Amygdala (tissue), 56 donors: ENCODE measurements at places on chromosomes 7 and 10.
A peak's percentile ranks its signal among the peaks of the same experiment; 100 is the strongest.

GRCh38 chr10:110746254-110746826 lies 102.2 kb downstream of the RBM20 start:
- peak; percentile 15 for DNase-seq

DNA sequence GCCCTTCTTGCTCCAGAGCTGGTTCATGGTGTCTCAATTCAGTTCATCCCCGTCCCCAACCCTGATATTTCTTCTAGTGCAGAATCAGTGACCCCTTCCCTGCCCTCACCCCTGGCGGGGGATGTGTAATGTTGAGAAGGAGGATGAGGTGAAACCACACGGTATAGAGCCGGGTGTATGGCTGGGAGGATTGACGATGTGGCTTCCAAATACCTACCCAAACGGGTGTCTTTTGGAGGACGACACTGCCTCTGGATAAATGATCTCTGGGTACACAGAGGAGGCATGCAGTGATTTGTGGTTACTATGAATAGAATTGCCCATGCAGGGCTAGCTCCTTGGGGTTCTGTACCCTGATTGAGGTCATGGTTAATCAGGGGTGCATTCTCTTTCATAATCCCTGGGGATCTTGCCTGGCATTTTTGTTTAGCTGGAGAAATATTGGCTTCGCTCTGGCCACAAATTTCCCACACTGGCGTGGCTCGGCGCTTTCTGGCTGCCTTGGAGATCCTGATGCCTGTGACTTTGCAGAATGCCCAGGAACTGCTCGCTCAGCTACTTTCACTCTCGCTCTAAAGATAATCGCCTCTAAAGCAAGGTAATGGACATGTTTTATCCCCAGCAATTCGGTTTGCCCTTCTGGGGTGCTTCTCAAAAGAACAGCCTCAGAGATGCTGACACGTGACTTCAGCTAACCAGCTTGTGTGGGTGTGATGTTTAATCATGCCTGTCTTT lies 89.2 kb downstream of the RBM20 start:
- DNase-seq: no peak

DNA sequence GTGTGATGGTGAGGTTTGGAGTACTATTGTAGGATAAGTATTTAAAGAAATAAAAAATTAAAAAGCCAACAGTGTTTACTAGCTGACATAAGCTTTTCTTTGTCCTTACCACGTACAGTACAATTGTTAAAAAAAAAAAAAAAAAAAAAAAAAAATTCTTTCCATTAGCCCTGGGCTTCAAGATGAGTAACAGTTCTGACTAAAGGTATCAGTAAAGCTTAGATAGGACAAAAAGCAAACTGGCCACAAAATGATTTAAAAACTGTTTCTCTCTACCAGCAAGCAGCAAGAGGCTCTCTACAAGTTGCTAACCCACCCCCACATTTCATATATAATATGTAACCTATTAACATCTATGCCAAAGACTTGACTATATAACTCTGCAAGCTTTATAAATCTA lies 17.5 kb downstream of the HYCC1 start:
- no peak for DNase-seq

GRCh38 chr10:112832361-112832878 lies 117.6 kb upstream of the TCF7L2 start:
- no peak for DNase-seq

DNA sequence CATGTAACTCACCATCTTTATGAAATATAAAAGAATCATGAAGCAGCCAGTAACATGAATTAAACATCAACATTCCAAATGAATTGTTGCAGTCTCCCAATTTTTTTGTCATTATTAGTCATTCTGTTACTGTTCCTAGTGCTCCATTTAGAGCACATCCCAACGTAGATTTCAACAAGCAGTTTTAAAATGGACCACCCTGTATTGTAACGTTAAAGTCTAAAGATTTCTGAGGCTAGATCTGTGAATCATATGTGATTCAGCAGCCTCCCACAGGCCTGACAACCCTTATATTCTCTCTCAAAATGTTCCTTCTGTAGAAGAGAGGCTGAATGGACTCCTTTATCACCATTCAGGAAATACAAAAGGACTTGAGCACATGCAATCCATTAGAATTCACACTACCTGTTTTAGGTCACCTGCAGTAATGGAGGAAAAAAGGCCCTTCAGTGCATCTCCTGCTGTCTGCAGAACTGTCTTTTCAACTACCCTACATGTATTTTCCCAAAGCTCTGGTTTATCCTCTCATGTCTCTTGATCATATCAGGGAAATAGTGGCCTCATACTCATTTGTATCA lies 81.4 kb downstream of the CACNA2D1 start:
- no peak for DNase-seq

- DNase-seq: no peak
These were observed 193.5 kb downstream of the GRM3 start for GRCh38 chr7:86837235-86837634.

DNA sequence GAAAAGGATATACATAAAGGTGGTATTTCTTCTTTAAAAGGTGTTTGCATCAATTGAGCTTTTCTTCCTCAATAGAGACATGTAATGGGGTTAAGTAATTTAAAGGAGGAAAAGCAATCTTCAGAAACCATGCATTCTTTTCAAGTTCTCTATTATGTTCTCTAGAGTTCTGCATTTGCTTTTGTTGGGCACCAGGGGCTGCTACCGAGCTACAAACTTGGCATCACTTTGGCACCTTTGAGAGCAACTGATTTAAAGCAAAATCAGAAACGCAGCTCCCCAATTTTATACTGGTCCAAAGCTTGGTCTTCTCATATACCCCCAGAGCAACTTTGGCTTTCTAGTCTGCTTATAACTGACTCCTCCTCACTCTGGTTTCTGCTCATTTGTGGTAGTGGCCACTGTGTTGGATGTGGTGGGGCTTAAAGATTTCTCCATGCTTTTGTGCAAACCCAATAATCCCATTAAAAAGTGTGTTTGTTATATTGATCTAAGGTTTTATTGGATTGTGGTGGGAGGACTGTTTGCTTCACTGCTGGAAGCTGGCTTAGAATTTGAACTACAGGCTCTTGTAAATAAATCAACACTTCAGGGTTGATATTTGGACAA lies 712.1 kb downstream of the PHTF2 start:
- no peak for DNase-seq

- no peak for DNase-seq
These were observed 104.7 kb downstream of the NPSR1 start for GRCh38 chr7:34762764-34763163.

DNA sequence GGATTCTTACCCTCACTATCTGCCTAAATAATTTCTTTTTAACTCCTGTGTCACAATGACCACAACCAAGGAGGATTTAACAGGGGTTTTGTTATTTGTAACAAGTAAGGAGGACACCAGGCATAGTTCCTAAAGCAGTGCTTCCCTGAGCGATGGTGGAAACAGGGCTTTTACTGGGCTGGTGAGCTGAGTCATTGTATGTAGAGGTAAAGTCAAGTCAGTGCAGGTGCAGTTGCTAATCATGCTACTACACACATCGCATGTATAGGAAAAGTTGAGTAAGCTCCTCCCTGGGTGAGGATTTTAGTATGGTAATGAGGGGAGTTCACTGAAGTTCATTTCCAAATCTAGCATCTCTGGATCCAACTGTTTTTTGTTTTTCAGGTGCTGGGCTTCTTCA lies 22.9 kb upstream of the ABCA13 start:
- no peak for DNase-seq

GRCh38 chr7:100682228-100682741 lies 8.7 kb downstream of the GNB2 start:
- DNase-seq: no peak

GRCh38 chr7:40885503-40885902 lies 750.7 kb downstream of the SUGCT start:
- DNase-seq: no peak

DNA sequence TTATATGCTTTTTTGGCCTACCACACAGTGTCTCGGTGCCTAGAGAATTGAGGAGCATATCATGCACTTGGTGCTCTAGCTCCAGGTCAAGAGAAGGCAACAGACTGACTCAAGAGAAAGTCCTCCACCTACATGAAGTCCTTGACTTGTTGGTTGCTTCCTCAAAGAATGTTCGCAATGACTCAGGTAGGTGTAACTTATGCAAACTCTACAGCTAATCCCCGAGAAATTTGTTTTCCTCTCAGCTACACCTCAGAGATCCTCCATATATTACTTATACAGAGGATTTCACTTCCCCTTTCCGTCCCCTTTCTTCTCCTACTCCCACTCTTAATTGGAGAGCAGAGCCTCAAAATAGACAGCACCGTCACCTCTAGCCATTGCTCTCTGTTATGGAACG lies 1013.1 kb downstream of the KCNMA1 start:
- DNase-seq: no peak

DNA sequence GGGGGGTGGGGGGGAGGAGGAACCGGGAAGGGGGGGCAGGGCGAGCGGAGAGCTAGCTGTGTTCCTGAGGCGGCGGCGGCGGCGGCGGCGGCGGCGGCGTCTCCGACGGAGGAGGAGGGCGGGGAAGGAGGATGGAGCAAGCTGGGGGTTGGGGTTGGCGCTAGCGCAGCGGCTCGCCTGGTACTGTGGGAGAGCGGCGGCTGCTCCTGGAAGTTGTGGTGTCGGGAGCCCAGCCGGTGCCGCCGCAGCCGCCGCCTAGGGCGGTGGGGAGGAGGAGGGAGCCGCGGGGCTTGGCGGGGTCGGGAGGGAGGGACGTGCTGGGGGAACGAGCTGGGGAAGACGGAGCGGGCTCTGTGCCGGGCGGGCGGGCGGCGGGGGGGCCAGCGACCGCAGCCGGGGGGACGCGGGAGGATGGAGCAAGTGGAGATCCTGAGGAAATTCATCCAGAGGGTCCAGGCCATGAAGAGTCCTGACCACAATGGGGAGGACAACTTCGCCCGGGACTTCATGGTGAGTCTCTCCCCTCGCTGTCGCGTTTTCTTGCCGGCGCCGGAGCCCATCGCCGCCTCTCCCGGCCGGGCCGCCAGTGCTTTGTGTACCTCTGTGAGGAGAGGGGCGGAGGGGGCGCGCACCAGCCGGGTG lies at the start of gene PTPN12:
TSS of gene PTPN12 (plus strand) at position 160 of the 642 bp plus-strand sequence. CDS start at position 412, 252 bp downstream.
- peak; percentile 78 for DNase-seq

DNA sequence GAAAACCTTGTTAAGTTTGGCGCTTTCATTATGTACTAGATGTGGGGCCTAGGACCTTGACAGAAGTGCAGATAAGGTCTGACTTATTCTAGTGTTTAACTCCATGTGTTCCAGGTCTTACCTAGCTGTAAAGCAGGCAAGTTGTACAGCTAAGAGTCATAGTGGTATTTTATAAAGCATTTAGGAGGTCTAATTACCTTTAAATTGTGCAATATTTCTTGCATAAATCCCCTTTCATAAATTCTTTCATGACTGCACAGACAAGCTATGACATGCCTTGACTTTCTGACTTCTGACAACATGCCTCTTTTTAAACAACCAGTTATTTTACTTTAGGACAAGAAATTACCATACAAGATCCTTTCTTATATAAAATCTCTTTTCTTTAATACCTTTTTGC lies 151.6 kb upstream of the VSTM2A start:
- DNase-seq: no peak

- no peak for DNase-seq
These were observed 240.4 kb downstream of the ABCA13 start for GRCh38 chr7:48411619-48412018.

DNA sequence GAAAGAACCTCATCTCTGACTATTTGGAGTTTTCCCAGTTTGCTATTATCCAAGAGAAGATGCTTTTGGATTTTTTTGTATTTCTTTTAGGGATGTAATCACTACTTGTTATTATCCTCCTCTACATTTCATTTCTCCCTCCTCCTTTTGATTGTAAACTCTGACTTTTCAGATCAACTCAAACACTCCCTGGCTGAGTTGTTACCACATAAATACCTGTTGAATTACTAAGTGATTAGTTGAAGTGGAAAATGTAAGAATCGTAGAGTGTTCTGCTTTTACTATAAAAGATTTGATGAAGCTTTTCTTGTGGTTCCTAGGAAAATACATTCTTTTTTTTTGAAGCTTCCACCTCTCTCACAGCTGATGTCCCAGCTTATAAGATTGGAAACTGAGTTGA lies 164.1 kb upstream of the C1GALT1 start:
- no peak for DNase-seq

DNA sequence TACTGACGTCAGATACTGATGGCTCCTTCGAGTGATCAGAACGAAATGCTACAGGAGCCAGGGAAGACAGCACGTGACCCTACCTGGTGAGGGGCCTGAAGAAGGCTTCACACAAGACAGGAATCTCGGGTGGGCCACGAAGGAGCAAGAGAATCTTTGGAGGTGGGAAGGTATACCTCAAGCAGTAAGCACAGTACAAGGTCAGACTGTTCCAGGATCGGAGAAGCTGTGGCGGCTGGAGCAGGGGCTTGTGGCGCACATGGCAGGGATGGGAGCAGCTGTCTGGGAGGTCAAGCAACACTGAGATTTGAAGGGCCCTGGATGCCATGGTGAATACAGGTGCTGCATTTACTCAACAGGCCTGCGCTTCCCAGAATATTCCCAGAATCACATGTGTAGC lies 45.4 kb downstream of the C10orf143 start:
- DNase-seq: no peak

GRCh38 chr7:101593556-101593955 lies 35.5 kb downstream of the MYL10 start:
- no peak for DNase-seq

GRCh38 chr7:28055161-28055544 lies 125.4 kb downstream of the JAZF1 start:
- no peak for DNase-seq

GRCh38 chr7:113875224-113875623 lies 43.6 kb downstream of the PPP1R3A start:
- no peak for DNase-seq

DNA sequence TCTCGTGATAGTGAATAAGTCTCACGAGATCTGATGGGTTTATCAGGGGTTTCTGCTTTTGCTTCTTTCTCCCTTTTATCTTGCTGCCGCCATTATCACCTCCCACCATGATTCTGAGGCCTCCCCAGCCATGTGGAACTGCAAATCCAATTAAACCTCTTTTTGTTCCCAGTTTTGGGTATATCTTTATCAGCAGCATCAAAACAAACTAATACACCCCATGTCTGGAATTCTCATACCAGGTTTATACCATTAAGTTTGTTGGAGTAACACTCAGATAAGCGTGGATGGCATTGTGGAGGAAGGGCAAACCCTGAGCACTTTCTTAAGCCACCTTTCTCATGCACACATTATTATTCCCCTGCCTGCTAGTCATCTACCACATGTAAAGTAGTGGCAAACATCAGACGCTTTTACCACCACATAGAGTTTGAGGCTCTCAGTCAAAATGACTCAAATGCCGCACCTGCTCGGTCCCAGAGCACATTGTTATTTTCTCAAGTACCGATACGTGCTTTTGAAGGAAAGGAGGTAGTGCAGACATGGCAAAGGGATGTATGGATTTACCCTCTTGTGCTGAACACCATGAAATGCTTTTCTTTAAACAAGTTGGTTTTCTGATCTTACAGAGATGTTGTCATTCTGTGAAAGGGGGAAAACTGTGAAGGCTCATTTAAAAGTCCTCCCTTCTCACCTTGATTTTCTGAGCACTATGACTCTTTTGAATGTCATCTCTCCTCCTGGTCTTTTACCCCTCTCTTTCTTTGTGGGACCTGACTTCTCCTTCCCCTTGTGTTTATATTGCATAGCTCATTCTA lies 429.7 kb downstream of the EXOC4 start:
- no peak for DNase-seq

- no peak for DNase-seq
These were observed 82.2 kb downstream of the GATA3 start for GRCh38 chr10:8136736-8137135.

- DNase-seq: no peak
These were observed 58.5 kb downstream of the CELF2 start for GRCh38 chr10:11076221-11076620.
